NK-92 treated with Interleukin-12 subunit alpha and Interleukin-12 subunit beta, amount 100 ng/mL, for 24 hours (cell line): ENCODE measurements at places on chromosomes 7 and 10.

DNA sequence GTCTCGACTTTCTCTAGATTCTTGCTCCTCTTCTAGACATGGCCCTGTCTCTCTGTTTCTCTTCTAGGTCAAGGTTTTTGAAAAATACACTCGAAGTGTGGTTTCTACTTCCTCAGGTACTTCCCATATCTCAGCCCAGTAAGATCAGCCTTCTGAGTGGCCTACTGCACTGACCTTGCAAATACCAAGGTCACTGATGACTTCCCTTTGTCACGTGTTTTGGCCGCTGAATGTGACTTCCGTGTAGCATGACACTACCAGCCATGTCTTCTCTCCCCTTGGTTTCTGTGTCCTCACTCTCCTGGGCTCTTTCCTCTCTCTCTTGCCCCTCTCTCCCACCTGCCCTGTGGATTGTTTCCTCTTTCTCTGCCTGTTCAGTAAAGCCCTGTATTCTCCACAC lies 7.9 kb upstream of the WIPF3 start:
- DNase-seq: no peak

- DNase-seq: no peak
Observed at GRCh38 chr7:151592868-151593486, 73.3 kb upstream of the RHEB start.

DNA sequence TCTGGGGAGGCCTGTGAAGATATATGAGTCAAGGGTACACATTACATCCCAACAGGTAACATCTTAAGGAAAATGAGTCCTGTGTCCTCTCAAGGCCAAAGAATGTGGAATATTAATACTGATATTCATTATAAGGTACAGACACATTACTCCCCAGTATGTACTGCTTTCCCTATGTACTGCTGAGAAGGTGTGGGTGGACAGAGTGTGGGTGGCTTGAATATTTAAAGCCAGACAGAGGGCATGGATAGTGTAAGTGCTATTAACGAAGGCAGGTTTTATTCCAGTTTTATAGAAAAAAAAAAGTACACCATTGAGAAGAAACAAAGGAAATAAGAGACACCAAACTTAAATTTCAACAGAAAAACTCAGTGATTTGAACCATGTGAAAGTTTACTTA lies 1054.4 kb downstream of the XPNPEP1 start:
- no peak for DNase-seq

DNA sequence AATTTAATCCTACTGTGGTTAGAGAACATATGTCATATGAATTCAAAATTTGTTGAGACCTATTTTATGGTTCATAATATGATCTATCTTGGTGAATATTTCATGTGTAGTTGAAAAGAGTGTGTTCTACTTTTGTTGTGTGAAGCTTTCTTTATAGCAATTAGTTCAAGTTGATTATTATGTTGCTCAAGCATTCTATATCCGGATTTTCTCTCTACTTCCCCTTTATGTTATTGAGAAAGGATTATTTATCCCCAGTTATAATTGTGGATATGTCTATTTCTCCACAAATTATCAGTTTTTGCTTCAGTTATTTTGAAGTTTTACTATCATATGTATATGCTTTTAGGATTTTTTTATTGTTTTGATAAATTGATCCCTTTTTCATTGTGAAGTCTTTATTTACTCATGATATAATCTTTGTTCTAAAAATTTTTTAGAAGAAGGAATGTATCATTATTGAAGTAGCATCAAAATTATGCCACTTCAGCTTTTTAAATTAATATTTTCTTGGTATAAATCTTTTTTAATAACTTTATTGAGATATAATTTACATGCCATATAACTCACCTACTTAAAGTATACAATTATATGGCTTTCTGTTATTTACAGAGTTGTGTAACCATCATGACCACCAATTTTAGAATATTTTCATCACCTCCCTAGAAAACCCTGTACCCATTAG lies 12.0 kb upstream of the MEST start:
- DNase-seq: no peak

DNA sequence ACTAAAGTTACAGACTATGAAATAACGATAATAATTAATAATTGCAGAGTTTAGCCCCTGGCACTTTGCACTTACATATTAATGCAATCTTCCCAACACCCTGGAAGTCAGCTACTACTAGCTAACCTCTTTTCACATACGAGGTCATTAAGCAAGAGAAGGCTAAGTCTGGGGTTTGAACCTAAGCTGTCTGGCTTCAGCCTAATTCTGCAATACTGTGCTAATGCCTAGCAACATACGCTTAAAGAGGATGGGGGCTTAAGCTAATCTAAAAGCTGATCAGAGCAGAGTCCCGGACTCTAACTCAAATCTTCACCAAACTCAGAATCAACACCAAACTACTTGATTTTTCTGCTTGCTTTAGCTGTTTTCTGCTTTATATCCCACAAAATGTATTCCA lies 168.7 kb upstream of the GNAI1 start:
- DNase-seq: no peak

DNA sequence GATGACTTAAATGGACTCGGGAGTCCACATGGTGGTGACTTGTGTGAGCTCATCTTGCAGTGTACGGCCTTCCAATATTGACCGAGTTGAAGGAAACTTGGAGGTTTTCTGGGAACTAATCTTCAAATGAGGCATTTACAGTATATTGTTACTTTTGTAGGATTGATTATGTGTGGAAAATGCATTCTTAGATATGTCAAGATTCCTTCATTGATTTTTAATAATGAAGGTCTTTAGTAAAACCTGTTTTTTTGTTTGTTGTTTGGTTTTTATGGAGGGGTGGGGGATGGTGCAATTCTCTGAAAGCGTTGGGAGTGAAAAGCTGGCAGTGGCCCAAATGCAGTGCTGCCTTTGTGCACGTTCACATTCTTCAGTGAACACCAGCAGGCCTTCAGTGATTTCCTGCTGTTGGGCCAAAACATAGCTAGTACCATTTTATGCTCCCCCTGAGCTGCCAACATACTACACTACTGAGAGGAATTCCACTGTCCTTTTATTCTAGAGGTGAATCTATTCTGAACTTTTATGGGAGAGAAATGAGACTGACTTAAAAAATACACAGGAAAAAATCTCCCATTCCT lies 50.4 kb downstream of the CCNY start:
- DNase-seq: no peak

GRCh38 chr10:133261726-133262325 lies 14.8 kb downstream of the ADAM8 start:
- DNase-seq: peak; percentile 50

- DNase-seq: no peak
Observed at GRCh38 chr10:132095403-132096113, 29.8 kb downstream of the JAKMIP3 start.
